ENCODE measurements at places on chromosomes 12 and 14.
A peak's percentile ranks its signal among the peaks of the same experiment; 100 is the strongest.

GRCh38 chr14:93026339-93026738 is 89.4 kb downstream of the ITPK1 start:
- DNase-seq = no peak

DNA sequence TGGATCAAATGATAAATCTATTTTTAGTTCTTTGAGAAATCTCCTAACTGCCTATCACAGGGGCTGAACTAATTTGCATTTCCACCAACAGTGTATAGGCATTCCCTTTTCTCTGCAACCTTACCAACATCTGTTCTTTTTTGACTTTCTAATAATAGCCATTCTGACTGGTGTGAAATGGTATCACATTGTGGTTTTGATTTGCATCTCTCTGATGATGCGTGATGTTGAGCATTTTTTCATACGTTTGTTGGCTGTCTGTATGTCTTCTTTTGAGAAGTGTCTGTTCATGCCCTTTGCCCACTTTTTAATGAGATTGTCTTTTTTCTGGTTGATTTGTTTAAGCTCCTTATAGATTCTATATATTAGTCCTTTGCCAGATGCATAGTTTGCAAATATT is 67.1 kb downstream of the IFNG-AS1 start:
- no peak for DNase-seq

DNA sequence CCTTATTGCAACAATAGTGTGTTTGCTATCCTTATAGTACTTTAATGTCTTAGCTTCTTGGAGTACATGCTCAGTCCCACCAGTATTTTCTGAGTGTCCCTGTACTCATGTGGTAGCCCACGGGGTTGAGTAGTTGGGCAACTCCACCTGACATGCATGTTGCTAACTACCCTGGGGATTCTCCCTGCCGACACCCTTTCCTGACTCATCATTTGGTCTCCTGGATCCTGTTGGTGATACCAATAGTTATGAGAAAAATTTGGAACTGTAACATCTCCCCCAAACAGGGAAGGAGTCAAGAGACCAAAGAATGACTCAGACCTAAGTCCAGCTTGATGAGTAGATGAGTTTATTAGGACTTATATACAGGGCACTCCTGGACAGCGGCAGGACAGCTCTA is 101.6 kb downstream of the BRMS1L start:
- DNase-seq = no peak

GRCh38 chr12:113641426-113642030 is 169.9 kb upstream of the LHX5 start:
- DNase-seq = no peak

DNA sequence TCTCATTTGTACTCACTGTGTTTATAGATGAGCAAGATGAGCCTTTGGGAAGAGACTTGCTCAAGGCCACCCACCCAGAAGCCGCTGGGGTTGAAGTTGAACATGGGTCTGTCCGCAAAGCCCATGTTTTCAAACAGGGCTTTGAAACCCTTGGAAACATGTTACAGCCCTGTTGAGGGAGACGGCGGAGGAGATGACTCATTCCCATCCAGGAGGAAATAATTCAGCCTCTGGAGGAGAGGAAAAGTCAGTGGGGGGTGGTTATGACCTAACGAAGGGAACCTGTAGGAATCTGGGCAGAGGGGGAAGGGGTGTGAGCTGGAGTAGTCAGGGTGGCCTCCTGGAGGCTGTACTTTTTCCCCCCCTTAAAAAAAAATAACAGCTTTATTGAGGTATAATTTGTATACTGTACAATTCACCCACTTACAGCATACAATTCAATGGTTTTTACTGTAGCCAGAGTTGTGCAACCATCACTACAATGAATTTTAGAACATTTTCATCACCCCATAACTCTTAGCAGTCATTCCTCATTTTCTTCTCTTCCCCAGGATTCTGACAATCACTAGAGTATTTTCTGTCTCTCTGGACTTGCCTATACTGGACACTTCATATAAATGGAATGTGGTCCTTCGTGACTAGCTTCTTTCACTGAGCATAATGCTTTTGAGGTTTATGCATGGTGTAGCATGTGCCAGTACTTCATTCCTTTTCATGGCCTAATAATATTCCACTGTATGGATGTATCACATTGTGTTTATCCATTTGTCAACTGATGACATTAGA is 1.9 kb upstream of the RIN3 start:
- DNase-seq = no peak

- no peak for DNase-seq
Observed at GRCh38 chr12:38809832-38810231, 95.6 kb downstream of the CPNE8 start.

DNA sequence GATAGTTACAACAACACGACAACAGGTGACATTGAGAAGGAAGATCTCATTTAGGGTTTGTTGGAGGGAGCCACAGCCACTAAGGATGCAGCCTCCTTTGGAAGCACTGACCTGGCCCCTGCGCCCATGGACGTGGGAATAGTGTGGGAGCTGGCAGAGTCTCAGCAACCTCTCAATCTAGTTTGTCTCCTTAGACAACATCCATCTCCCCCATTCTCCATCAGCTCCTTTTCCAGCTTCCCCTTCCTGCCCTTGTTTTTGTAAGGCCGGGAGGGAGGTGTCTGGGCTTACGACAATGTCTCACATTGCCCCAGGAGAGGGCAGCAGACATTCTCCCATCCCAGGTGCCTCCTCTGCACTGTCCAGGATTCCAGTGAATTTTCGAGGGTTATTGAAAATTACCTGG is 170.2 kb upstream of the PZP start:
- no peak for DNase-seq

GRCh38 chr12:111598637-111599452 is at the start of gene ATXN2:
Gene ATXN2 (minus strand): TSS chr12:111599315. CDS start chr12:111599034, 281 bp downstream.
- peak; percentile 86 for DNase-seq

DNA sequence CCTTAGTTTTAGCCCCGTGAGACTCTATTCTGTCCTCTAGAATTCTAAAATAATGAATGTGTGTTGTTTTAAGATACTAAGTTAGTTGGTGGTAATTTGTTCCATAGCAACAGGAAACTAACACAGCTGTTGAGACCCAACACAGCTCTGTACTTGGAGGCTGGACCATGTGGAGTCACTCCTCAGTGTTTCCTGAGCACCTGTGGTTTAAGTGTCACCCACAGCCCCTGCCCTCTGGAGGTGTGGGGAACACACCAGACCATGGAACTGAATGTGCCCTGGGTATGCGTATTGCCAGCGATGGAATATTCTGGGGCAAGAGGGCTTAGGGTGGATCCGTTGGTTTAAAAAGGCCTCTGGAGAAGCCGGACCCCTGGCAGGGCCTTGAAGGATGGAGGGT is 16.6 kb upstream of the GPR68 start:
- no peak for DNase-seq

DNA sequence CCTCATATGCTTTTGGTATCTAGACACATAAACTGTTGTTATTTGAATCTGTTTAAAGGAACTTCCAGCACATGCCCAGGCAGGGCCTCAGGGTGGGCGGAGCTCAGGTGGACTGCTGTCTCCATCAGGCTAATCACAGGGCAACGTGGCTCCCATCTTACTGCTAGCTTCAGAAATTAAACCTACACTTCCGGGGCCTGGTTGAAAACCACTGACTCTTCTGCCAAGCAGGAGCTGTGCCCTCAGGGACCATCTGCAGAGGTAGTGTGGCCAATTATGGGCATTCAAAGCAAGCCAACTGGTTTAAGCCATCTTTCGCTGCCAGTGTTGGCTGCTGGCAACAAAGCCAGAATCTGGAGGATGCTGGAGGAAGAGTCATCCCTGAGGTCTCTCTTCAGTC is 97.5 kb downstream of the TMX1 start:
- no peak for DNase-seq

DNA sequence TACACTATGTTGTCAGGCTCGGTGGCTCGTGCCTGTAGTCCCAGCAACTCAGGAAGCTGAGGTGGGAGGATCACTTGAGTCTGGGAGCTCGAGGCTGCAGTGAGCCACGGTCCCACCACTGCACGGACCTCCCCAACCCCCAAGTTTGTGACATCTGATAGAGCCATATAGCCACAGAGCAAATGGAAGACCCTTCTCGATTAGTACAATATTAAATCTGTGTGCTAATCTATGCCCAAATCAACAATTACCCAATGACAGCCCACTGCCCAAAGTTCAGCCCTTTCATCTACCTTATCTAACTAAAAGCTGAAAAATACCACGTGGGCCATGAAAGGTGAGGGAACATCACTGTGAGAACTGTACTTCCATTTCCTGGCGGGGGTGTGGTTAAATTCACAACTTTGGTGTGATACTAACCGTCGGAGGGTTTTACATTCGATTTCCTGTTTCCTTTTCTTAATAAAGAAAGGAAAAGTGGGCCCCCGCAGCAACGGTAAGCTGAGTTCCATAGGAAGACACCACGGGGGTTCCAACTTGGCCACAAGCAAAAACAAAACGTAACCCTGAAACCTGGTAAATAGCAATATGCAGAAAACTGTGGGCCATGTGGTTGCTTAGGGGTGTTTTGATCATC is 31.2 kb upstream of the FOS start:
- no peak for DNase-seq

DNA sequence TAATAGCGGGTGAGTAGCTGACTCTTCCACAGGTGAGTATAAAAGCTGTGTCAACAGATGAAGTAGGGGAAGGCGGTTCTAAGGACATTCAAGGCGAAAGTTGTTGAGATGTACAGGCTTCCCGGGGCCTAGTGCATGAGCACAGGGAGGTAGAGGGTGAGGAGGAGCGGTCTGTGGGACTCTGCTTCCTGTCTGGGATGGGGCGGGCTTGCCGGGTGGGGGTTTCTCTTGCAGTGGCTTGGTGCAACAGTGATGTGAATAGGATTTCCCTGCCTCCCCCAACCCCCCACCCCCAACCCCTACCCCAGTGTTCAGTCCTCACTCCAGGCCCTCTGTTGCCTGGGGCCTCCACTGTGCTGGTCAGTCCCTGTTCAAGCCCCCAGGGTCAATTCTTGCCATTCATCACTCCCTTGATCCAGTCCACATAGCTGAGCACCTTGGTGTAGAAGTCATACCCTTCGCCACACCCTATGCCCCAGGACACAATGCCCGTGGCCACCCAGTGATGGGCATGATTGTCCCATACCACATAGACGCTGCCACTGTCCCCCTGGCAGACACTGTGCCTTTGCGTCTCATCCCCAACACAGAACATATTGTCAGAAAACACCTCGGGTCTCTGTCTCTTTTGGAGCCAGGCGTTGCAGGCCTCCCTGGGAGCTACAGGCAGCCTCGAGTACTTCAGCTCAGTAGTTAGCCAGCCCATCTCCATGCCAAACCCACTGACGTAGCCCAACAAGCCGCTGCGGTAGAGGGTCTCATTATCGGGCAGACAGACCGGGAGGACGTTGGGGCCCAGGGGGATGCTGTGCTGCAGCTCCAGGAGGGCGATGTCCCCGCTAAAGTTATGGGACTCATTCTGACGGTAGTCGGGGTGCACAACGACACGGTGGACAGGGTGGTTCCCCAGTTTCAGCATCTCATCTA is 4.0 kb upstream of the C1R start:
- DNase-seq = no peak

GRCh38 chr14:33781236-33781635 is 169.6 kb downstream of the EGLN3 start:
- no peak for DNase-seq

DNA sequence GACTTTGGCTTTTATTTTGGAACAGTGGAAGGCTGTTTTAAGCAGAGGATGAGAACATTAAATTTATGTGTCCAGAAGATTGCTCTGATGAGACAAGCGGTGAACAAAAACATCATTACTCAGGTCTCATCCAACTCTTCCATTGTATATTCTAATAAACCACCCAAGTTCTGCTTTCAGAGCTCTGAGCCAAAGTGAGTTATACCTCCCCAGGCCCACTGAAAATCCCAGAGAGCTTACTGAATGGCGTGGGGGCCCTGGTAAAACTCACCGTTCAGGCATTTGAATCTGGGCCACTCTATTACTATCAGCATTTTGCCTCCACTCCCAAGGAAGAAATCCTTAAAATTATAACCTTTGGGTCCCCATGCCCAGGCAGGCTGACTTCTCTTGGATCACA is 122.0 kb upstream of the HIF1A start:
- no peak for DNase-seq

DNA sequence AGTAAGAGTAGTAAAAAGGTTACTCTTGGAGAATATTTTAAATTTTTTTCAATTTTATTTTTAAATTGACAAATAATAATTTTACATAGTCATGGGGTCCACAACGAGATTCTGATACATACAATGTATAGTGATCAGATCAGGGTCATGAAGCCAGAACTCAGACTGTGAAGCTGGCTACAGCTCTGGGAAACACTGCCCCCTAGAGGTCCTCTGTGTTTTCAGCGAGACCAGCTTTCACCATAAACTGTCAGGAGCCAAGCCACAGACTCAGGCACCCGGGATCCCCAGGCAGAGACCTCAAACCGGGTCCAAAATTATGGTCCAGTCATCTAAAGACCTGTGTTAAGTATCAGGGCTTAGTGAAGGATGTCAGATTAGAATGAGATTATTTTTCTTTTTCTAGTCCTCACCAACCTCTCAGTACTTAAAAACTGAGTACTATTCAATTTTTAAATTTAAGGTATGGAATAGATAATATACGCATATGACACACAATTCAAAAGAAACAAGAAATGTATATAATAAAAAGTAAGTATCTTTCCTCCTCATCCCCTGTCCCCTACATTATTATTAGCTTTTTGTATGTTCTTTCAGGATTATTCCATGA is 397.1 kb downstream of the MDGA2 start:
- DNase-seq = peak; percentile 21

DNA sequence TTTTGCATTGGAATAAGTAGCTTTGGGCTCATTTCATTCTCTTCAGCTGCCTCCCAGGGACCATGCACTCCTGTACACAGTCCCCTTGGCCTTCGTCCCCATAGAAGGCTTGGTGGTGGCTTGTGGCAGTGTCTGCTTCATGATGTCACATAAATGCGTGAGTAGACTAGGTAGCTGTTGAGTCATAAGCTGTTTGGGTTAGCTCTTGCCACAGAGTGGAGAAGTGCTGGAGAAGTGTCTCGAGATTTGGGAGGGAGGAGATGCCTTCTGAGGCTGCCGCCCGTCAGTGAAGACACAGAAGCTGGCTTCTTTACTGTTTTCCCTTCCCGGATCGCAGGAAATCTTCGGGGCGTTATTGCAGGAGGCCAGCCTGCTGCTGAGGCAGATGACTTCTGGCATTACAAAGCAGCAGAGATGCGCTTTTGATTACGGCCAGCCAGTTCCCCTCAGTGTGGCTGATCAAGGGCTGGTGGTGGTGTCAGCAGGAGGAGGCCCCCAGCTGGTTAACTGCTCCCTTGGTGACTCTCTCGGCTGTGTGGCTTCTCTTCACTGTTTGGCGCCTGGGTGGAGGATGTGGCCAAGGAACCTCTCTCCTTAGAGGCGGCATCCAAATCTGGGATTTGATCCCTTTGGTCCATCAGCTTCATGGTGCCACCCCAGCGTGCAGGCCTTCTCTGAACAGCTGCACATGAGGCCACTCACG is 67.6 kb downstream of the AACS start:
- no peak for DNase-seq

GRCh38 chr14:86481104-86481503 is 951.2 kb downstream of the FLRT2 start:
- DNase-seq = no peak

- no peak for DNase-seq
Observed at GRCh38 chr12:38892087-38892786, 13.2 kb downstream of the CPNE8 start.

- no peak for DNase-seq
Observed at GRCh38 chr14:68337279-68337678, 455.6 kb downstream of the ZFP36L1 start.

- DNase-seq = no peak
Observed at GRCh38 chr14:59890676-59891075, 20.1 kb upstream of the RTN1 start.
